ENCODE measurements at places on chromosomes 4 and X.
A peak's percentile ranks its signal among the peaks of the same experiment; 100 is the strongest.

GRCh38 chrX:120459309-120459708 lies 9.8 kb downstream of the LAMP2 start:
- no peak for DNase-seq

GRCh38 chrX:39576041-39576872 lies 521.5 kb downstream of the BCOR start:
- no peak for DNase-seq

DNA sequence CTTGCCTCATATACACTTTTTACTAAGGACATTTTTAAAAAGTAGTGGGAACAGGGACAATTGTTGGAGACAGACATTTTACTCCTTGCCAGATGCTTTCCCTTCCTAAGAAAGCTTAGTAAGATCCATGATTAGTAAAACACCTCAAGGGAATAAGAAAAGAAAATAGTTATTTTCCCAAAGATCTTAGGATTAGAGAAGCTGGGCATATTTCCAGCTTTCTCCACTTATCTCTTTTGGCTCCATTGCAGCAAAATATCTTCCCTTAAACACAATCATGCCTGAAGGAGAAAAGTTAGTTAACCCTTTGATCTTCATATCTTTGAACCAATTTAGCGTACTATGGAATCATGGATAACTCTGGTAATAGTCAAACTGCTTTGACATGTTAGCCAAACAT lies 257.9 kb downstream of the PCDH18 start:
- no peak for DNase-seq

- no peak for DNase-seq
Measured at GRCh38 chr4:166481055-166481454, 608.0 kb downstream of the TLL1 start.

DNA sequence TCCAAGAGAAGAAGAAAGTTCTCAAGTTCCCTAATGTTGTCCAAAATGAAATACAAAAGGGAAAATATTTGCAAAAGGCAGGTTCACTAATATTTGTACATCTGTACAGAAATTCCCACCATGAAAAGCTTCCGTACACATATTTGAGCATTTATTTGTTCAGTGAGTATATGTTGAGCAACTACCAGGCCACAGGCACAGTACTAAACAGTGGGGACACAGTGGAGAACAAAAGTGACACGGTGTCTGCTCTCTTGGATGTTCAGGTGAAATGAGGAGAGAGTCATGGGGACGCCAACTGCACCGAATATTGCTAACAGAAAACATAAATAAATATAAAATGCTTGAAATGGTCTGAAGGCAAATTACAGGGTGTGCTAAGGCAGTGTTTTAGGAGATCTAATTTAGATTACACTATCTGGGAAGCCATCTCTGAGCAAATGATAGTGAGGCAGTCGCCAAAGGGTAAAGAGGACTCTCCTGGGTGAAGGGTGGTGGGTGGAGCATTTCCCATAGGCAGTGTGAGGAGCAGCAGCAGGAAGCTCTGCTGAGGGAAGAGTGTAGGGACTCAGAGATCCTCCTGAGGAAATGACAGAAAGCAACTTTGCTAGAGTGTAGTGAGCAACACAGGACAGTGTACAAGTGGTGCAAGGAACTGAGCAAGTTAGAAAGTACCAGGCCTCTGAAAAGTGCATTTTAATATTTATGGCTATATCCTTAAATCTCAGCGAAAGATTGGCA lies 375.2 kb downstream of the GALNTL6 start:
- no peak for DNase-seq

GRCh38 chrX:119539872-119540271 lies 25.3 kb downstream of the STEEP1 start:
- peak; percentile 14 for DNase-seq

GRCh38 chrX:63466690-63467089 lies 115.6 kb upstream of the SPIN4 start:
- DNase-seq, result no peak

DNA sequence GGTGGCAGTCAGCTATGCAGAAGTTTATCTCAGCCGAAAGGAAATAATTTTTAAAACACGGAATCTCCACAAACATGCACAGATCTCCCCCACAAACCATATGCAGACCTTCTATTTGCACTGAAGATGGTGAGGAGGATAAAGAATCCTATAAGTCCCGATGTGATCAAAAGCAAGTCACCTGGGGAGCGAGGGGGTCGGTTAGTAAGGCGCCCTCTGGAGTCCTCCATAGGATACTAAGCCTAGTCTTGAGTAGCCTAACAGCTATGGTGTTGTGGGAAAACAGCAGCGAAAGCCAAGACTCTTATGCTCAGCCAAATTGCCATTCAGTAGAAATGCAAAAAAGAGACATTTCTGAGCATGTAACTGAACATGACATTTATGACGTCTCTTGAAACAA lies 210.9 kb downstream of the FRMPD4 start:
- DNase-seq, result no peak

DNA sequence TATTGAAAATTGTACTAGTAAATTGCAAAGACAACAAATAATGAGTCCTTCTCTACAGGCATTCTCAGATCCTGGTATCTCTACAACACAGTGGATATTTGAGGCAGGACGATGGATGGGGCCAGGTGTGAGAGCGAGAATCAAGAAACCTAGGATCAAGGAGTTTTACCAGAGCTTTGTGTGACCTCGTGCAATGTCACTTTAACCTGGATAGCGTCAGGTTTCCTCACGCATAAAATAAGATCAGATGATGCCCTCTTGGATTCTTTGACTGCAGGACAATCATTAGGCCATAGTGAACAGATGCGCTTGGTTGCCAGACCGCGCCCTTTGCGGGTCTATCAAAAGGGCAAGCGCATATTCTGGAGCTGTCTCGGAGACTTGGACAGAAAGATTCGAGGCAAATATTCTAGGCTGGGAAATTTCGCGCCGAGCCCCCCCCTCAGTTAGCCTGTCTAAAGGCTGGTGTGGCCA lies 66.6 kb downstream of the FBXO8 start:
- no peak for DNase-seq

DNA sequence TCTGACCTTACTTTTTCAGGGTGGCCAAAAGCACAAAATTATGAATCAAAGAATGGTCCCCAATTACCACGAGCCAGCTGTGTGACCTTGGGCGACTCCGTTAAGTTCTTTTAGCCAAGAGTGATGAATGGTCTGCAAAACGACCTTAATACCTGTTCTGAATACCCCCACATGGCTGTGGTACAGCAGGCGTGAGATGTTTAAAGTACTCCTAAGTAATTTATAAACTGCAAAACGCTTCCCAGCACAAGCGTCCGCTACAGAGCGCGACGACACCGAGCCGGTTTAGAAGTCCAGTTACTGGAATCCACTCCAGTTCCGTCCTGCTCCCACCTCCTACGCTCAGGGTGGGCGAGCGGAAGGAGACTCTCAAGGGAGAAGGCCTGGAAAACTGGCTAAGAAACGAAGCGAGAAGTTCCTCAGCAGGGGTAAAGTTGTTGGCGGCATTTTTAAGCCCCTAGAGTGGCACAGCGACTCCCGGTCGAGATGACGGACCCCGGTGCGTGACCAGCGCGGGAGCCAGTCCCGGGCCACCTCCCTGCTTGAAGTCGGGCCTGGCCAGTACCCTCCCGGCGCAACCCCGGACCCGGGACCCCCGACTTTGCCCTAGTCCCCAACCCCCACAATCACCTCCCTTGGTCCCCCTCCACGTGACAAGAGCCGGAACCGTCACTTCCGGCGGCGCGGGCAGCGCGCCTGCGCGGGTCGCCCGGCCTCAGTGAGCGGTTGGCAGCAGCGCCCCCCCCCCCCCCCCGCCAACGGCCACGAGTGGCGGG lies 659 bp upstream of the BMP2K start:
- DNase-seq, result peak; percentile 87

DNA sequence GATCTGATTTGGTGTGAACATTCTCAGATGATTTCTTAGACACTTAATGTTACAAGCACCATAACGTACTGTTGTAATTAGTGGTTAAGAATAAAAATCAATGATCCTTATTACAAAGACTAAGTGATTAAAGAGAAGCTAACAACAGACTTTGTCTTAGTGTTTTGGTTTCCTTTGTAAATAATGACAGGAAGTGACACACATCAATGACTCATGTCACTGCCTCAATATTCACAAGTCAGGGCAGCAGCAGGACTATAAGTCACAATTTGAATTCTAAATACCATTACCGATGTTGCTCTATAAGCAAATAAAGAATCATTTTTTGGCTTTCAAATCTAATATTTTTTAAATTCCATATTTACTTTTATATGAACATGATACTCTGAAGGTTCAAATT lies 115.8 kb upstream of the FAT4 start:
- DNase-seq, result no peak
